ENCODE measurements at places on chromosomes 12 and 14. TPM values are rescaled to one million over a fixed set of nuclear protein-coding genes. Genes with fewer than 3 reads are reported as not detected.

- no peak for DNase-seq
Observed at GRCh38 chr12:88946372-88946997, 366.2 kb upstream of the KITLG start.

The CELA1 gene
- total RNA-seq, result not detected

- DNase-seq, result no peak
Observed at GRCh38 chr12:42386308-42386707, 60.3 kb downstream of the PPHLN1 start.

The KERA gene
- total RNA-seq, result not detected

- DNase-seq, result no peak
Observed at GRCh38 chr12:118175823-118176447, 40.0 kb downstream of the PEBP1 start.

DNA sequence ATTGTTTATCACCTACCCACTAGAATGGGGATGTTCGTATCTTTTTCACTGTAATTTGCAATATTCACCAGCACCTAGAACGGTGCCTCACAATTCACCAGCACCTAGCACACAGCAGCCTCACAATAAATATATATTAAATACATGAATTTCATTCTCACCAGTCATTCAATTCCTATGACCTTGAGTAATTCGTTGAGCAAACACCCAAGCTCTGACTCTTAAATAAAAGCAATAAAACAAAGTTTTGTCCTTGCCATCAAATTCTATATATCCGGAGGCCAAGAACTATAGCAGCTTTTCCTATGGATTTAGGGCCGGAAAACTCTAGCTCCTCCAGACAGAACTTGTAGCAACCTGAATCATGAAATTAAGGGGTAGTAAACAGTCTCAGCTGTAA is 981 bp downstream of the VTI1B start:
- no peak for DNase-seq

- no peak for DNase-seq
Observed at GRCh38 chr12:94121886-94122285, 26.5 kb upstream of the PLXNC1 start.

DNA sequence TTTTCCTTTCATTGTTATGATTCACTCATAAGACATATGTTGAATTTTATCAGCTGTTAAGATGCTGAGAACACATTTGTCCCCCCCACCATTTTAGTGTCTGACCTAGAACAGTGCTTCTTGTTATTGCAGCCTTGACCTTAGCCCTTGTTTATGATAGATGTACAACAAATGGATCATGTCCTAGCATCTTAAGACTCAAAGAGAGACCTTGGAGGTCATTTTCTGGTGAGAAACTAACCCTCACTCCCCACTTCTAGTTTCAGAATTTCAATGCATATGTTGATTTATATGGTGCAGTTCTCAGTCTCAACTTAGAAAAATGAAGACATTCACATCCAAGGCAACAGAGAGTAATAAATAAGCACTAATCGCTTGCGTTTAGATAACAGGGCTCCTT is 391.2 kb downstream of the AEBP2 start:
- no peak for DNase-seq

GRCh38 chr12:43008953-43009845 is 419.7 kb upstream of the PRICKLE1 start:
- no peak for DNase-seq

GRCh38 chr12:31238764-31239387 is 87.1 kb downstream of the SINHCAF start:
- peak; percentile 77 for DNase-seq

DNA sequence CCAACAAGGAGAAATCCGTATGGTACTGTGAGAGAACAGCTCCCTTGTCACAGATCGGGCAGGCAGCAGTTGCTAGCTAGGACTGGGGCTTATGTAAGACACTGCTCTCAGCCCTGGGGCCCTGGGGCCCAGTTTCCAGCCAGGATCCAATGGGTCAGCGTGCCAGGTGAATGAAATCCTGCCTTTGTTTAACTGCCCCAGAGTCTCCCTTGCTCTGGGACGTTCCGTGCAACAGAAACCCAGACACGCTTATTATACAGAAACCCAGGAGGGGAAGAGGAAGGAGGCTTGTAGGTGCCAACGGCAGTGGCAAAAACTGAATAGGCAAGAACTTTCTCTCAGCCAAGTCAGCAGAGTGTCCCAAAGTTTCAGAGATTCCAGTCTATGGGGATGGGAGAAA is 110.6 kb downstream of the DIO2 start:
- DNase-seq, result no peak

DNA sequence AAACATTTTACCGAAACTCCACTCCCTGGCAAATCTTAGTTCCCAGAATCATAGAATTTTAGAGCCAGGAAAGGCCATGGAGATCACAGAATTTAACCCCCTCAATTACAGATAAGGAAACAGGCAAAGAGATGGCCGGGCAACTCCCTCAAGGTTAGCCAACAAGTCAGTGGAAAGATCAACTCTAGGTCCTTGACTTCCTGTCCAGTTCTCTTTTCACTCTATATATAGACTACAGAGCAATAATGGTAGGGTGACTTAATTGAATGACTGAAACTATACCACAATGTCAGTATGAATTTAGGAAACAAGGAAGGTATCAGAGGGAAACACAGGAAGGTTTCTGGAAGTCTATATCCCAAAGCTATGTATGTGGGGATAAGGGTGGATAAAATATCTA is 11.6 kb downstream of the OXA1L start:
- no peak for DNase-seq

DNA sequence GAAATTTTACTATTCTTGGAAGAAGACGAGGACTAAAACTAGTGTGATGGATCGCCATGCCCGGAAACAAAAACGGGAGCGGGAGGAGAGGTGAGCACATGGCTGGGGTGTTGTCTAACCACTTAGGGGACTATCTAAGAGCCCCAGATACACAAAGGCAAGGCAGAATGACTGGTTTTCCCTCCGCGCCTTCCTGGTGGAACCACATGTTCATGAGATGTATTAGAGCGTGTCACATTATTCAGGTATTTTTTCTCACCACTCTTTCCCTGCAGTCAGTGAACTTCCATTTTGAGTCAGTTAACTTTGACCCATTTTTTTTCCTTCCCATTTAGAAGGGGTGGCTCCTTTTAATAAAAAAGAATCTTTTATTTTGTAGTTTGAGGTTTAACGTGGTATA is 68.8 kb upstream of the TRAF3 start:
- no peak for DNase-seq

- no peak for DNase-seq
Observed at GRCh38 chr14:51442513-51443175, 202.6 kb downstream of the TMX1 start.

- DNase-seq, result no peak
Observed at GRCh38 chr14:92527721-92528120, 14.1 kb downstream of the RIN3 start.

GRCh38 chr14:102279688-102280348 is 25.1 kb downstream of the MOK start:
- no peak for DNase-seq

DNA sequence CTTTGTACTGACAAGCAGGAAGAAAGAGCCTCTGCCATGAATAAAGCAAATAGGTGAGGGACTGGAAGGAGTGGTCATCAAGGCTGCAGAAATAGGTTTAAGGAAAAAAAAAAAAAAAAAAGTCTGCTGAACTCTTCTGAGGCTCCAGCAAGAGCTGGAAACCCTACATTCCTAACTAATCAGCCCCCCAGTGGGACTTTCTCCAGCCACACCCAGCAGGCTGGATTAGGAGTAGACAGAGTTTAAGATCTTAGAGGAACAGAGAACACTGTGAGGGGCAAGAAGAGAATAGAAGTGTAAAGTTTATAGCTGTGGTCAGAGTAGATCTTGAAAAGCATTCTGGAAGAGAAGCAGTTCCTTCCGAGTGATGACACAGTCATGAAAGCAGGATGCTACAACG is 66.4 kb downstream of the ATXN2 start:
- no peak for DNase-seq

The JAG2 gene
- 28.6 TPM for total RNA-seq

All from Right ventricle myocardium superior (tissue), 1 donor.